Epithelial cell of esophagus (primary cell): ENCODE measurements at places on chromosomes 6 and 20.

DNA sequence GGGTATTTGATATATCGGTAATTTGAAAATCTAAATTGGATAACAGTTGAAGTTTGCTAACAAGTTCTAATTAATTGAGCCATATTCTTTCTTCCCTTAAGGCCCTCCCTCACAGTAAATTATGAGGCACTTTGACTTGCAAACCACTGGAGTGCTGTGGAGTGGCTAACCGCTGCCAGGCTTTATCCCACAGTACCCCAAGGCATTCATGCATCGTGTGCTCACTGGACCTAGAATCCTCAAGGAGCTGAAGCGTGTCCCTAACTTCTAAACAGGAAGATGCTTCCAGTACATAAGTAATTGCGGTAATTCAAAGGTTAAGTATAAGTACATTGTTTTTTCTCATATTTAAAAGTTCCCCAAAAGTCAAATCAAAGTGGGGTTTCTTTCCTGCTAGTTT, 499.9 kb downstream of the TFAP2A start:
- DNase-seq: no peak

DNA sequence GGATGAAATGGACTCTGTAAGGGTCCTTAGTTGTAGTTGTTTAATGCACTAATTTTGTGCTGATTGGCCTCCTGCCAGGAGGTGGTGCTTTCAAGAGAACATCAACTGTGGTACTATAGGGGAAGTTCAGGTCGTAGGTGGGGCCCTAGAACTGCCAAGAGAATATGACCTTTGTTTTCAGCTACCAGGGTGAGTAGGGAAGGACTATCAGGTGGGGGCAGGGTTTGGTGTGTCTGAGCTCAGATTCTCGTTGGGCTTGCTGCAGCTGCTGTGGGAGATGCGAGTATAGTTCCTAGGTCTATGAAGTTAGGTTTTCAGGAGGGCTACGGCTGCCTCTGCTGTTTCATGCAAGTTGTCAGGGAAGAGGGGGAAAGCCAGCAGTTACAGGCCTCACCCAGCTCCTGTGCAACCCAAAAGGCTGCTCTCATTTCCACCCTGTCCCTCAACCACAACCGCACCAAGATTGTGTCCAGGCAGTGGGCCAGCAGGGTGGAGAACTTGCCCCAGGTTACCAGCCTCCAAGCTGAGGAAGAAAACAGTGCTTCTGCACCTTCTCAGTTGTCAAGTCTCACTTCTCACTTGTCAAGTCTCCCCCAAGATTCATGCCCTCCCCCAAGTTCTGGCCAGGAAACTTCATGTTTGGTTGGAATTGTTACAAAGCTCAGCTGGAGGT, 626.5 kb upstream of the MAP3K7 start:
- no peak for DNase-seq

GRCh38 chr20:62817975-62818591, 1.2 kb downstream of the COL9A3 start:
- DNase-seq: no peak

DNA sequence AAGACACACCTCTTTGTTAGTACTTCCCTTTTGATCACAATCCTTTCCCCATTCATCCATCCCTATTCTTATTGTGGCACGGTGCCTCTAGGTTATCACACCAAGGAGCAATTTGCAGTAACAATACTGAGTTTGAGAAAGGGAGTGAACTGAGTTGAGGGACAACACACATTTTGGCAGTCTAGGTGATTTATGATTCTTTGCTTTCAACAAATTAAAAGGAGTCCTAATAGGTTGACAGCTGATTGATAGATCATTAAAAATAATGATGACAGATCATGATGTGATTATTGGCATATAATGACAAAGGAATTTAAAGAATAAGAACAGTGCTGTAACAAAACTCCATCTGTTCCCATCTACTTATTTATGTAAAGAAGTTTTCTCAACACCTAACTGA, 36.7 kb downstream of the IMPG1 start:
- no peak for DNase-seq

- peak; percentile 77 for DNase-seq
Observed at GRCh38 chr6:159961528-159961927, 7.4 kb upstream of the IGF2R start.
